Smooth muscle cell of bladder (primary cell): ENCODE measurements at places on chromosomes 1 and 21. TPM values are rescaled to one million over a fixed set of nuclear protein-coding genes. Genes with fewer than 3 reads are reported as not detected.

Gene UMODL1
- total RNA-seq: 0.09 and 0.14 TPM in 2 replicates

Gene SPATA45
- 0.28 TPM in 1 of 2 replicates, not detected in the other for total RNA-seq

Gene ADAM30
- not detected in 2 replicates for total RNA-seq

Gene GRIK3
- not detected in 2 replicates for total RNA-seq

Gene FTCD
- total RNA-seq: 0.14 and 0.55 TPM in 2 replicates
